ENCODE measurements at places on chromosomes 16 and 17.

DNA sequence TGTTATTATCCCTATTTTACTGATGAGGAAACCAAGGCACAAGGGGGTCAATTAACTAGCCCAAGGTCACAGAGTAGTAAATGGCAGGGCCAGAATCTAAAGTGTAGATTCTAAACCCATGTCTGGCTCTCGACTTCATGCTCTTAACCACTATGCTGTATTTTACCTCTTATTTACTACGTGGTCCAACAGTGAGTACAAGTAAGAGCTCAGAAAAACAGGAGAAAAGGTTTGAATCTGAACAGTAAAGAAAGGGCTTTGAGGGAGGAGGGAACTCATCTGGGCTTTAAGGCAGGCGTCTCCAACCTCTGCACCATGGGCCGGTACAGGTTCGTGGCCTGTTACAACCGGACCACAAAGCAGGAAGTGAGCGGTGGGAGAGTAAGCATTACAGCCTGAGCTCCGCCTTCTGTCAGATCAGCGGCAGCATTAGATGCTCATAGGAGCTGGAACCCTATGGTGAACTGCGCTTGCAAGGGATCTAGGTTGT is 62.9 kb downstream of the SMURF2 start:
- H3K27me3 ChIP-seq: no peaks in the 10 kb centered on the region
- H3K27ac ChIP-seq: no peak overlapping the region
- H3K4me3 ChIP-seq: no peak overlapping the region
- H3K4me1 ChIP-seq: peaks cover 2% of the 10 kb centered on the region

GRCh38 chr16:67843343-67843765 is 1.2 kb downstream of the THAP11 start:
- no peak for DNase-seq
- H3K36me3 ChIP-seq: peaks cover 9% of the 10 kb centered on the region
- H3K4me1 ChIP-seq: peaks cover 18% of the 10 kb centered on the region
- no peaks in the 10 kb centered on the region for H3K27me3 ChIP-seq
- H3K27ac ChIP-seq: peak overlapping the region; percentile 74

- no peaks in the 10 kb centered on the region for H3K4me1 ChIP-seq
- H3K27ac ChIP-seq: no peak overlapping the region
- DNase-seq: no peak
Observed at GRCh38 chr16:71383054-71383773, 24.7 kb downstream of the CALB2 start.

GRCh38 chr17:46194393-46195216 is 1.4 kb upstream of the KANSL1 start:
- peaks cover 3% of the 10 kb centered on the region for H3K36me3 ChIP-seq
- H3K4me3 ChIP-seq: peak overlapping the region; percentile 60
- DNase-seq: no peak
- H3K4me1 ChIP-seq: peaks cover 22% of the 10 kb centered on the region
- peak overlapping the region; percentile 96 for H3K27ac ChIP-seq
- no peaks in the 10 kb centered on the region for H3K27me3 ChIP-seq

- DNase-seq: no peak
- H3K36me3 ChIP-seq: no peaks in the 10 kb centered on the region
- no peak overlapping the region for H3K27ac ChIP-seq
Observed at GRCh38 chr16:13997526-13997925, 73.6 kb upstream of the MRTFB start.

DNA sequence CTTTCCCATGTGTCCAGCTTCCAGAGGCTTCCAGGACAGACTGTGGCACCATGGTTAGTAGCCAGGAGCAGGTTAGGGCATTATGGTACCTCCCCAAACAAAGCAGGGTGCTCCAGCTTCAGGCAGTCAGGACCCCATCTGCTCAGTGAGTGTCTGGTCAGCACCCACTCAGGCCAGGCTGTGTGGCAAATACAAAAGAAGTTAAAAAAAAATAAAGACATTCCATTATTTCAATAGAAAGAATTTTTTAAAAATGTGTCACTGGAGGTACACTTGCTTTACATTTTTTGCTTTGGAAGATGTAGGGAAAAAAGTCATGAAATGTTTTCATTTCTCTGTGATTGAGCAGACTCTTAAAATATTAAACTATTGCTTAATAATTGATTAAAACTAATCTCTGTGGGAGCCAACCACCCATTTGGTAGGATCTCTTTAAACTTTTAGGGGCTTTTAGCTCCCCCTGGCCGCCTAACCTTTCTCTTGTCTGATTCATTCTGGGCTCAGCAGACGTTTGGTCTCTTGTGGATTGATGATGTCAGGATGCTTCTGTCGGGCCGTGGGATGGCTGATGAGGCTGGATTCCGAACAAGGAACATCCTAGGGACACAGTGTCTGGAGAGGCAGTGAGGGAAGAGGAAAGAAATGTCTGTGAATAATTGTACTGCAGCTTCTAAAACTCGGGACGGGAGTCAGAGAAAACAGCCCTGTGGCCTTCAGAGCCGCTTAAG is 28.4 kb upstream of the NPTX1 start:
- no peaks in the 10 kb centered on the region for H3K36me3 ChIP-seq
- no peaks in the 10 kb centered on the region for H3K4me1 ChIP-seq
- no peaks in the 10 kb centered on the region for H3K27me3 ChIP-seq
- no peak overlapping the region for H3K27ac ChIP-seq
- H3K4me3 ChIP-seq: no peak overlapping the region

DNA sequence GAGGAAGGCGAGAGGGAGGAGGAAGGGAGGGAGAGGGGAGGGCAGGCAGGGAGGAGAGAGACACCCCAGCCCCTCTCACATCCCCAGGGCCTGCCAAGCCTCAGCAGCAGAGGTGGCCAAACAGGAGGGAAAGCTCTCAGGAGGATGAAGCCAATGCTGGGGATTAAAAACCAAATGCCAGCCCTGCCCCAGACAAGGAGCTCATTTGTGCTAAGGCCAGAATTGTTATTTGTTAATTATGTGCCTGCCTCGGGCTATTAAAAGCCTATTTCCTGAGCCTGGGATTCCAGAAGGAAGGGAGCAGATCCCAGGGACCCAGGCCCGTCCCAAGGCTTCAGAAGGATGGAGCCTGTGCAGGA is 27.9 kb upstream of the GINS2 start:
- H3K4me1 ChIP-seq: peaks cover 37% of the 10 kb centered on the region
- peaks cover 87% of the 10 kb centered on the region for H3K36me3 ChIP-seq
- no peak overlapping the region for H3K4me3 ChIP-seq
- no peaks in the 10 kb centered on the region for H3K27me3 ChIP-seq
- H3K27ac ChIP-seq: peak overlapping the region; percentile 62

DNA sequence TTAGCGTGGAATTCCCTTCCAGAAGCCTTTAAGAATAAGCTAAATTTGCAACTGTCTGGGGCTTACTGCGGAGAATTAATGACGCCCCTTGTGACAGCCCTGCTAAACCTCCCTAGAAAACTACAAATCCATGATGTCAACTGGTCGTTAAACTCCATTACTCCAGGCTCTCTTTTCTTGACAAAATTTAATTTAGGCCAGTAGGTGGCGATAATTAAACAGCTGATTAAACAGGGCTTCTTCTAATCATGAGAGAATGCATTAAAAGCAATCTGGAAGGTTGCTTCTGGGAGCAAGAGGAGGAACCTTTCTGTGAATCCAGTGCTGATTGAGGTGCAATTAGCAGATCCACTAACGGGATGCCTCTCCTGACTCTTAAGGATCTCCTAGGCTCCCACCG is 8.1 kb upstream of the NLRP1 start:
- DNase-seq: no peak
- peaks cover 8% of the 10 kb centered on the region for H3K27me3 ChIP-seq
- H3K4me1 ChIP-seq: no peaks in the 10 kb centered on the region
- no peak overlapping the region for H3K27ac ChIP-seq
- H3K36me3 ChIP-seq: no peaks in the 10 kb centered on the region

DNA sequence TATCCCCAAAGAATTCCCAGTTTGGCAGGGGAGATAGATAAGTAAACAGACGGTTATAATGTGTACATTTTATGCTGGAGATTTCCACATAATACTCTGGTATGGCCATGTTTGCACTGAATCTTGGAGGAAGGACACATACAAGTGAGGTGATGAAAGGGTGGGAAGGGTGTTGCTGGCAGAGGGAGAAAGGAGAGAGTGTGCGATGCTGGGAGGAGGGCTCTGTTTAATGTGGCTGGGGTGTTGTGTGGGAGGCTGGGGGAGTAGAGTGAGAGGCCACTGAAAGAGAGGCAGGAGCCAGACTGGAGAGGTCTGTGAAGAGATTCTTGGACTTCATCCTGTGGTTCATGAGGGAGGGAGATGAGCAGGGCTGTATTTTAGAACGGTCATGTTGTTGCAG is 87.6 kb downstream of the SPACA3 start:
- no peak overlapping the region for H3K27ac ChIP-seq
- DNase-seq: no peak

DNA sequence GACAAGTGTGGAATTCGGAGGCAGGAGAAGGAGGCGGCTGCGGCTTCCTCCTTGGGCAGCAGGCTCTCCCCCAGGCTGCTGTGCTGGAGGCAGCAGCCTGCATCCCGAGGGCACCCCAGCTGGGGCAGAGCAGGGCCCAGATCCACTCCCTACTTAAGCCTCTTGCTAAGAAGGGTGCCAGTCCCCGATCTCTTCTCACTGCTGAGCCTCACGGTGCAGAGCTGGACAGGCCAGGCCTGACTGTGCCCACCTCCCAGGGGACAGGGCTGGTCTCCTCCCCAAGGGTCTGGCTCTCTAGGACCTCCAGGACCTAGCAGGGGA is 210.8 kb downstream of the NTN1 start:
- no peak for DNase-seq
- no peak overlapping the region for H3K27ac ChIP-seq
- no peaks in the 10 kb centered on the region for H3K4me1 ChIP-seq
- no peaks in the 10 kb centered on the region for H3K27me3 ChIP-seq

GRCh38 chr16:35200662-35201061 is 1741.2 kb downstream of the TP53TG3F start:
- no peak for DNase-seq
- no peak overlapping the region for H3K4me3 ChIP-seq
- no peak overlapping the region for H3K27ac ChIP-seq
- H3K27me3 ChIP-seq: no peaks in the 10 kb centered on the region
- H3K4me1 ChIP-seq: no peaks in the 10 kb centered on the region

- no peak for DNase-seq
- H3K4me3 ChIP-seq: no peak overlapping the region
- no peak overlapping the region for H3K27ac ChIP-seq
- H3K36me3 ChIP-seq: peaks cover 50% of the 10 kb centered on the region
- H3K27me3 ChIP-seq: no peaks in the 10 kb centered on the region
Observed at GRCh38 chr17:18987230-18987610, 17.3 kb downstream of the FAM83G start.

DNA sequence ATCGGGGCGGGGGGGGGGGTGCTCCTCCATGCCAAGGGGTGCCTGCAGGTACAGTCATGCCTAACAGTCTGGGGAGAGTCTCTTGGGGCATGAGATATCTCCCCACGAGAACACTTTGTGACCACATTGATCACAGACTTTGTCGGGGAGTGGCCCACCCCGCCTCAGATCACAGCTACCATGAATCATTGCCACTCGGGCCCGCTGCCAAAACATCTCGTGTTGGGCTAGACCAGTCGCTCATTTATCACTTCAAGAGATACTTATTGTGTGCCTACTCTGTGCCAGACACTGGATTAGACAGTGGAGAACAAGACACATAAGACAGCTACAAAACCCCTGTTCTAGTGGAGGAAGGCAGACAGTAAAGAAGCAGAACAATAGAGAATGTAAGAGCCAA is 72.6 kb downstream of the CLEC16A start:
- H3K27ac ChIP-seq: peak overlapping the region; percentile 76
- H3K4me1 ChIP-seq: peaks cover 13% of the 10 kb centered on the region
- DNase-seq: peak; percentile 89
- no peaks in the 10 kb centered on the region for H3K27me3 ChIP-seq

DNA sequence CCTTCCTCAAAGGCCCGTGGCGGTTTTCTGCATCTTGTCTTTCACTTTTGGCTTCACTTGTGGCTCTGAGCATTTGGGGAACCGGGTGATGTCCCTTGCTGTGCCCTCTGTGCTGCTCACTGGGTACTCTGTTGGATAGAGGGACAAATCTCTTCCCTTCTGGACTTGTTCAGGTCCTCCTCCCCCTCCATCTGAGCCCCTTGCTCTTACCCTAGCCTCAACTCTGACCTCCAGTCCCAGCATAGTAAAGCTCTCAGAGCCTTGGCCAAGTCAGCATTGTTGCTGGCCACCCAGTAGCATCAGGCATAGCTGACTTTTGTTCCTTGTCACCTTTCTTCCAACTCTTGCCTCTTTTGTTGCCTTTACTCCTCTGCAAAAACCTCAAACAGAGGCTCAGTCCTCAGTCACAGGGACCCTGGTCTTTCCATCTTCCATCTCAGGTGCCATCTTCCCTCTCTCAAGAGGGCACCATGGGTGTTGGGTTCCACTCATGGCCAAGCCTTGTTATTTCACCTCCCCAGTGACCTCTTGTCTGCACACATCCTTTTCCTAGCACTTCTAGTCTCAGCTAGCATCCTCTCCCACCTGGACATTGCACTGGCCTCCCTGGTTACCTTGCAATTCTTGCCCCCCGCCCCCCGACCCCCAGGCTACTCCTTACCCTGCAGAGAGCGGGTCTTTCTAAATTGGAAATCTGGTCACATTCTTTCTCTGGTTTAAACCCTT is 393 bp upstream of the PSMB10 start:
- peak overlapping the region; percentile 82 for H3K27ac ChIP-seq
- no peaks in the 10 kb centered on the region for H3K27me3 ChIP-seq
- DNase-seq: peak; percentile 19
- H3K4me3 ChIP-seq: peak overlapping the region; percentile 67
- no peaks in the 10 kb centered on the region for H3K4me1 ChIP-seq

DNA sequence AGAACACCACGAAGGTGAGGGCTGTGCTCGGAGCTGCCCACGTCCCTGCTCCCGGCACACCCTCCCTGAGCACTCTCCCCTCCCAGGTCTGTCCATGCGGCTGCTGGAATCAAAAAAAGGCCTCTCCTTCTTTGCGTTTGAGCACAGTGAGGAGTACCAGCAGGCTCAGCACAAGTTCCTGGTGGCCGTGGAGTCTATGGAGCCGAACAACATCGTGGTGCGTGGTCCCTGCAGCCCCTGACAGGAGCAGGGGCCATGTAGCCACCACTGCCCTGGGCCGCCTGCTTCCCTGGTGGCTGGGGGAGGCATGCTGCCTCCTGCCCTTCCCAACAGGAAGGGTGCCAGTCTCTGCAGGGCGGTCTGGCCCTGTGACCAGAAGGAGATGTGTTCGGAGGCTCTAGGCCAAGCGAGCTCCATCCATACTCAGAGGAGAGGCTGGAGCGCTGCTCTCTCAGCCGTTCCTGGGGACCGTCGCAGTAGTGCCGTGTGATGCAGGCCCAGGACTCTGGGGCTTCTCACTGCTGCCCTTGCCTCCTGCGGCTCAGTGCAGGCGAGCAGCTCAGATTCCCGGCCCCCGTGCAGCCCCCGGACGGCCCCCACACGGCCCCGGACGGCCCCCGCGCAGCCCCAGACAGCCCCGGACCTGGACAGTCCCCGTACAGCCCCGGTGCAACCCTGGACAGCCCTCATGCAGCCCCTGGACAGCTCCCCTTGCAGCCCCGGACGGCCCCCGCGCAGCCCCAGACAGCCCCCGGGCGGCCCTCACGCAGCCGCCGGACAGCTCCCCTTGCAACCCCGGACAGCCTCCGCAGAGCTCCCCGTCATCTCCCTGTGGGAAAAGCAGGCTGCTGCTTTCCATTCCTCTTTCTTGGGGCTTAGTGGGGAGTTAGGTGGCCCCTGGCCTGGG is 20.5 kb downstream of the TCF25 start:
- no peaks in the 10 kb centered on the region for H3K27me3 ChIP-seq
- no peaks in the 10 kb centered on the region for H3K4me1 ChIP-seq
- no peak for DNase-seq

- no peaks in the 10 kb centered on the region for H3K27me3 ChIP-seq
- no peak overlapping the region for H3K4me3 ChIP-seq
- H3K27ac ChIP-seq: no peak overlapping the region
- no peak for DNase-seq
- no peaks in the 10 kb centered on the region for H3K4me1 ChIP-seq
Observed at GRCh38 chr17:74474043-74474792, 7.8 kb downstream of the CD300A start.
